ENCODE measurements at places on chromosomes 5 and 9.

- DNase-seq, result no peak
These were observed 1.2 kb upstream of the ZDHHC11 start for GRCh38 chr5:852018-852417.

GRCh38 chr5:318341-318897 is 3.1 kb upstream of the AHRR start:
- no peak for DNase-seq

DNA sequence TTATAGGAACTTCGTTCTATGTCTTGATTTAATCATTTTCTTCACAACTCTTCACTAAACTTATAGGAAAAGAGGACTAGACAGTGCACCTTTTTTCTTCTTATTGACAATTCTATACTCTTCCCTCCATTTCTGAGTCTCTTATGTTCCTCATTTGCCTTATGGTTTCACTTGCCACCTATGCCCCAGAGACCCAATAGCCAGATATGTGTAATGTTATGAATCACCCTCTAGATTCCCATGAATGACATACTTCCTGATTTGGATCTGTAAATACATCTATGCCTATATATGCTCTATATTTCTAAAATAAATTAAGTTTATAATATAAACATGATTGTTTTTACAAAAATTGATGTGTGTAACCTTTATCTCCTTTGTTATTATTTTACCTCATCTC is 514.1 kb upstream of the MEF2C start:
- no peak for DNase-seq

DNA sequence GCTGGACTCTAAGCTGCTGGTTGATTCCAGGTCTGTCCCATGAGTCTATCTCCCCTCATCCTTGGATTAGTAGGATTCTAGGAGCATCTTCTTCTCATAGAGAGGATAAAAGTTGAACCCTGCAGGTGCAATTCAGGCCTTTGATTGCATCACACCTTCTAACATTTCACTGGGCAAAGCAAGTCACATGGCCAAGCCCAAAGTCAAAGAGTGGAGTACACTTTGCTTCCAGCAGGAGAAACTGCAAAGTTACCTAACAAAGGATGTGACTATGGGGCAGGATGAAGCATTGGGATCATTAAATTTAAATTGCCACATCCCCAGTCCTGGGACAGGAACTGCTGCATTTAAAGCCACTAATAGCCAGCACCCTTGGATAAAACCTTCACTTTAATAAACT is 51.0 kb upstream of the EGFLAM start:
- DNase-seq, result no peak

DNA sequence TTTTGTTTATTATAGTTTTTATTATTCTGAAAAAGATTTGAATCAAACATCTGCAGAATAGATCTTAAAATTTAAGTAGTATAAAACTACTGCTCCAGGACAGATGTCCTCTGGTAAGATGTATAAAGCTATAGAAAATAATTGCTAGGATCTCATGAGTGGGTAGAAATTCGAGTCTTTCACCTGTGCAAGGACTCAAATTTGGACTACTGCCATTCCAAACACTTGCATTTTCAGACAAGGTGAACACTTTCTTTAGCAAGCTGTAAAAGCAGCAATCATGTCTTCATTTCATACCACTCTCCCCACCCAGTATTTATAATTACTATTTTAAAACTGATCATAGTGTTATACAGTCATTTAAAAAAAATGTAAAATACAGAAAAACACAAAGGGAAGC is 20.7 kb downstream of the SKP2 start:
- no peak for DNase-seq

DNA sequence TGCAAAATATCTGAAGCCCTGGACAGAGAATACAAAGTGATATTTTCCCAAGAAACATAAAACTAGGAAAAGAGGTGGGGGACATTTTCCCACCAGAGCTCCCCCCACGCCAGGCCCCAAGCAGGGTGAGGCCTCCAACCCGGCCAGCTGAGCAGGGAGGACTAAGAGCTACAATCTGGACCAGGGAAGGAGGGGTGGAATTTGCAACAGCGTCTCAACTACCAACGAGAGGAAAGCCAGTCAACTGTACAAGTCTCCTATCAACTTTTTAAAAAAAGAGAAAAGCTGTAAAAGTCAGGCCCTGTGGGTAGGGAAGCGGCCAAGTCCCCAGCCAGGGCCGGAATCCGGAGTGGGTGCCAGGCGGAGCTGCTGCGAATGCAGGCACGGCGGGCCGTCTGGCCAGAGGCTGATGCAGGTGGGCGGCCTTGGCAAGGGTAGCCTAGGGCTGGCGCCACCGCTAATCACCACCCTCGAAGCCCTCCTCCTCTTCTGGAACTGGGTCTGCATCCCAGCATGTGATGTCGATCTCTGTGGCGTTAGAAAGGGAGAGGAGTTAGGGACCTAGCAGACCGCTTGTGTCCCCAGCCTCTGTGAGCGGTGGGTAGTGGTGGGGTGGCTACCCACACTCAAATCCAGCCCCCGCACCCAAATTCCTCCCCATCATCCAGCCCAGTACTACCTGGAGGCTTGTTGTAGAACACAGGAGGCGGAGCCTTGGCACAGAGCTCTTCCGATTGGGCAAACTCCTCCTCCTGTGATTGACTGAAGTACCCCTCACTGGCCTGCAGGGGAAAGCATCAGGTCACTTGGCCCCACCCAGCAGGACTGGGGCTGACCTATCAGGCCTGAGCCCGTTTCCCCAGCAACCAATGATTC is 10.6 kb downstream of the PRR7 start:
- peak; percentile 87 for DNase-seq

GRCh38 chr5:134436523-134437339 is 25.1 kb upstream of the CDKN2AIPNL start:
- no peak for DNase-seq

DNA sequence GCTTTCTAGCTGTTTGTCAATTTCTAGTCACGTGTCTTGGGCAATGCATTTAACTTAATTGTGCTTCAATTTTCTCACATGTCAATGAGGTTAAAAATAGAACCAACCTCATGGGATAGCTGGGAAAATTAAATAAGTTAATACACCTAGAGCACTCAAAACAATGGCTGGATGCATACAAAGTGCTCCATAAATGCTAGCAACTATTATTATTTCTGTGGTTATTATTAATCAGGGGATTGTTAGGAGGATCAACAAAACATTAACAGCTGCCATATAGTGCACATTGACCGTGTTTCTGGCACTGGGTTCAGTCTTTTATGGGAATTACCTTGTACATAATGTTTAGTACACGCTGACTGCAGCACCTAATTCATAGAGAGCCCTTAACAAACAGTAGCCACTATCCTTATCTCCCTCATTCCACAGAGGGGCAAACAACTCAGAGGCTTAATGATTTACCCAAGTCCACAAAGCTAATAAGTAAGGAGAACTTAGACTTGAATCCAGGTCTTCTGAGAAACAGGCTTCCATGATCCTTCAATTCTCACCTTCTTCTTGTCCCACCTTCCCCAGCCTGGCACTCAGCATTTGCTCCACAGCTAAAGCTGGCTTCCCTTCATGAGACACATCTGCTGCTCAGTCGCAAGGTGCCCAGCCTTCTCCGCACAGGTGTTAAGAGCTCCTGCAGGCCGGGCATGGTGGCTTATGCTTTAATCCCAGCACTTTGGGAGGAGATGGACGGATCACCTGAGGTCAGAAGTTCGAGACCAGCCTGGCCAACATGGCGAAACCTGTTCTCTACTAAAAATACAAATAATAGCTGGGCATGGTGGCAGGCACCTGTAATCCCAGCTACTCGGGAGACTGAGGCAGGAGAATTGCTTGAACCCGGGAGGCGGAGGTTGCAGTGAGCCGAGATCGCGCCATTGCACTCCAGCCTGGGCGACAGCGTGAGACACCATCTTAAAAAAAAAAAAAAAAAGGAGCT is 137.4 kb upstream of the ABCA1 start:
- DNase-seq, result peak; percentile 24

DNA sequence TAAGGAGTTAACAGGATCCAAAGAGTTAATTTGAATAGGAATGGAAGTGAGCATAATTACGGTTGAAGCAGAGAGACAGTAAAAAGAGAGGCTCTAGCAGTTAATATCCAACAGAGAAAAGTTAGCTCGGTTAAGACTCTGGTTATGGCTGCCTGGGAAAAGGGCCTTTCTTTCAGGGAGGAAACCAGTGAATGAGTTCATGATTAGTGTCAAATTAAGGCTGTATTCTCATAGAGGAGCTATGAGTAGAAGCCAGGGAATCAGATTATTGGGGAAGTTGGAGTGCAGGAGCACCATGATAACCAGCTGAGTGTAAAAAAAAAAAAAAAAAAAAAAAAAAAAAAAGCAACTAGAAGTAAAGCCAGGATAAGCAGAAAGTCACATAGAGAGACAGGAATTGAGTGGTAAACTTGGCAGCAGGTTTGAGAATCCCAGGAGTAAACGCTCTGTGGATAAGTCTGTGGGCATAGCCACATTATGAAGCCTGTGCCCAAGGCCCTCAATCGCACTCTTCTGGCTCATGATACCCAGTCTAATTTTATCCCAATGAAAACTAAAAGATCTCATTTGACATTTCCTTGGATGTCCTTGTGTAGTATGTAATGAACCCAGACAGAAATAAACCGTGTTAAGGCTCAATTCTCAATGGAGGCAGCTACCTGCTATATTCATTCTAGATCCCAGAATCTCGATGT is 372.6 kb upstream of the MPDZ start:
- DNase-seq, result no peak

- no peak for DNase-seq
These were observed 31.2 kb downstream of the ERMP1 start for GRCh38 chr9:5801739-5802113.

- DNase-seq, result no peak
These were observed 182.2 kb downstream of the MAPKAP1 start for GRCh38 chr9:125524583-125525355.

- DNase-seq, result no peak
These were observed 52.5 kb downstream of the NUP214 start for GRCh38 chr9:131177898-131178297.

DNA sequence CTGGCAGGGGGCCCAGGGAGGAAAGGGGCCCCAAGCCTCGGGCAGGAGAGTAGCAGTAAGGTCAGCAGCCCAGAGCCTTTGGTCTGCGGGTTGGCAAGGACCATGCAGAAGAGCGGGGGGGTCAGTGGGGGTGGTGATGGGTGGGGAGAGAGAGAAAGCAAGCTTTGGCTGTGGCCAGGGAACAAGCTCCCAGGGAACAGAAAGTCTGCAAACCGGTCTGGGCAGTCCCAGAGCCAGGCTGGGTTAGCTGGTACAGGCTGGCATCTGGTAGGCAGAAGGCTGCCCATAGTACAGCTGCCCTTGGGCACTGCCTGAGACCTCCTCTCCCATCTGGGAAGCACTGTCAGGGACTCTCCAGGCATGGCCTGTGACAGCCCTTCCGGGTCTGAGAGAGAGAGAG is 10.5 kb upstream of the EPB41L4B start:
- no peak for DNase-seq

GRCh38 chr9:74598874-74599273 is 101.7 kb downstream of the RORB start:
- no peak for DNase-seq

- DNase-seq, result no peak
These were observed 4.9 kb downstream of the PCDHGC5 start for GRCh38 chr5:141493500-141494422.

DNA sequence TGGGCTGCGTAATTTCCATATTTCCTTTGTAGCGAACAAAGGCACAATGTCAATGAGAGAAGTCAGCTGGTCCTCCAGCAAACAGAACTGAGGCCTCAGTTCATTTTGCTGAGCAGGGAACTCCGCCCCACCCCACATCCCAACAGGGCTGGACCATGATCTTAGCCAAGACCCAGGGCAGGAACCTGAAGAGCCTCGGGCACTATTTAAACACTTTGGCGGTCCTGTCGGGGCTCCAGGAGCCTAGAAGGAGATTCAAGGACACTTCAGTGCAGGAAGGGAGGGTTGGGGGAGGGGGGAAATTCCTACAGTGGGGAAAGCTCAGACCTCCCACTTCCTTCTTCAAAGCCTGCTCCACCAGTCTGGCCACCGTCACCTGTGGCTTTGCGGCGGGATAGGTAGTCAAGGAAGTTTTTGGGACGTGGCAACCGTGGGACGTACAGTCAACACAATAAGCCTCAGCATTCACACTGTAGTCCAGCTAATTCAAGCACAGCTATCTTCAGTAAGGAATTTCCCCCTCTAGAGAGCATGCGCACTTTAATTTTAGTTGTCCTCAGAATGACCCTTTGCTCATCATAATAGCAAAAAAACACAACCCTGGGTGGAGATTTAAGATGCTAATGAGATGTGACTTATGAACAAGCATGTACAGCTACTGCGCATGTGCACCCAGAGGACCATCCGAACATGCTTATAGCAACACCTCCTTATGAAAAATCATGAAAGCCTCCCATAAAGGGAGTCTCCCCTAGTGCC is 30.9 kb downstream of the S1PR3 start:
- DNase-seq, result no peak

- DNase-seq, result no peak
These were observed 321.8 kb downstream of the PSAT1 start for GRCh38 chr9:78618735-78619134.

- DNase-seq, result peak; percentile 81
These were observed 63.6 kb upstream of the IL17B start for GRCh38 chr5:149442563-149443182.

DNA sequence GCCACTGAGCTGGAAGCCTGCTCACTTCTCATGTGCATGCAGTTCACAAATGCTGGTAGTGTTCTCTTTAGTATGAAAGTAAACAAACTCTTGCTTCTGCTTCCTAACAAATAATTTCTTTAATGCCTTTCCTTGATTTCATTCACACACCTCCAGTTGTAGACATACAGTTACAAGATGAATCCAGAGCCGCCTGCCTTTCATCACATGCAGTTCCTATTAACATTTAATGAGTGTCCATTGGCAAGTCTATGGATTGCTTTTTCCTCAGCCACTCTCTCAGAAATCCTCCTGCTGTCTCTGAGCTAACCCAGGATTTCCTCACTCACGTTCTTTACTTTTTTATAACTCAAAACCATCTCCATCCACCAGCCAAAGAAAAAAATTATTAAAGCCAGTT is 408.6 kb downstream of the BNC2 start:
- DNase-seq, result no peak

- DNase-seq, result no peak
These were observed 24.5 kb upstream of the SEMA4D start for GRCh38 chr9:89522261-89522958.

DNA sequence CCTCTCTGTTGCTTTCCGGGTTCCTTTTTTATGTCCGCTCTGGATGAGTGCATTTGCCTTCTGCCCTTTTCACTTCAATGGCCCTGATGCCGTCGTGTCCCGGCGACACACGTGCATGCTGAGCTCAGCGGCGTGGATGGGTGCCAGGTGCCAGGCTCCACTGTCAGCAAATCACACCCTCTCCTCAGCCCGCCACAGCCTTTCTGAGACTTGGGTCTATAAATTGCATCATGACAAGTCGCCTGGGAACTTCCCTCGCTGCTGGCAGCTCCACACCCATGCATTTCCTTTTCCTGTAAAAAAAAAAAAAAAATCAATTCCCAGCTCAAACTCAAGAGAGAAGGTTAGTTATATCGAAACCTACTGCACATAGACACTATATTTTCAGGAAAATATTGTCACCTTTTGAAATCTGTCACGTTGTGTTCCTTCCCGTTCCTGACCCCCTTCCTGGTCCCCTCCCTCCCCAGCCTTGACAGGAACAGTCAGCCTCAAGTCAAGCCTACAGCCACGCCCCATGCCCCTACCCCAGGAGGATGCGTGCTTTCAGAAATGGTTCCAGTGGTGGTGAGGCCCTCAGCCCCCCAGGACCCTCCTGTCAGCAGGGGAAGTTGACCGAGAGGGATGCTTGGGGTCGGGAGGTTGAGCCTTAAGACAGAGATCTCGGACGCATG is 110.3 kb upstream of the PTCH1 start:
- DNase-seq, result no peak

- no peak for DNase-seq
These were observed 87.8 kb upstream of the SLC30A5 start for GRCh38 chr5:69006030-69006429.

- no peak for DNase-seq
These were observed 152.3 kb downstream of the HSD17B3 start for GRCh38 chr9:96149533-96150280.
